Suppressor macrophage treated with lipopolysaccharide for 4 hours (primary cell): ENCODE measurements at places on chromosomes 1 and 21.

DNA sequence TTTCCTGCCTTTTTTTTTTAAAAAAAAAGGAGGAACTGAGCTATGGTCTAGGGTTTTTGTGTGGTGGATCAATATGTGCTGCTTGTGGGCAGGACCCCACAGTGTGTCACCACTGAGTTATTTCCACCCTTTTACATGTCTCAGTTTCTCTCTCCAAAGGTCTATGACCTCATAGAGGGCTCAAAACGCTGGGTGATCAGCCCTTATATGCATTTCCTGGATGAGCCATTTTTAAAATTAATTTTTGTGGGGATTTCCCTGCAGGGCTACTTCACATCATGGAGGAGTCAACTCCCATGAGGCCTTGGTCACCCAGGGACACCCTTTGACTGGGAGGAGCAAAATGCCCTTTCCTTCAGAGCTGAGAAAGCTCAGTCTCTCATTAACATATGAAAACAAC is 20.7 kb upstream of the HAO2 start:
- peak; percentile 62 for DNase-seq

DNA sequence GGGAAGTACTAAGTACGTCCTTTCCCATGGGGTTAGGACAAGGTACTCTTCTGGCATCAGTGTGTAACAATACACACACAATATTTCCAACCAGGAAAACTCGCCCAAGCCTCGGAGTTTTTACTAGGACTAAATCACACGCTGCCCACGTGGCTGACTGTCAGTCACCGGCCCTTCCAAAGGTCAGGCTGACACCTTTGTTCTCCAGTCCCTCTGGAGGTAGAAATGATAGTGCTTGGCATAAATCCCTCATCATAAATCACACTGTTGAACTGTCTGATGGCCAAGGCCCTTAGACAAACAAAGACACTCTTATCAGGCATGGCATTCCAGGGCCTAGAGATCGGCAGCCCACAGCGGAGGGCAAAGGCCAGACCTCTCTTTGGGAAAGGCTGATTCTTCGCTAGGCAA is 16.9 kb upstream of the SLAMF9 start:
- no peak for DNase-seq

- no peak for DNase-seq
Measured at GRCh38 chr1:36172017-36172747, 16.2 kb downstream of the MAP7D1 start.

GRCh38 chr1:151613282-151613780 is 1.5 kb downstream of the SNX27 start:
- no peak for DNase-seq

- peak; percentile 83 for DNase-seq
Measured at GRCh38 chr1:212482637-212483441, 50.1 kb downstream of the NENF start.

- DNase-seq = no peak
Measured at GRCh38 chr1:197604302-197604701, 171.0 kb downstream of the DENND1B start.

DNA sequence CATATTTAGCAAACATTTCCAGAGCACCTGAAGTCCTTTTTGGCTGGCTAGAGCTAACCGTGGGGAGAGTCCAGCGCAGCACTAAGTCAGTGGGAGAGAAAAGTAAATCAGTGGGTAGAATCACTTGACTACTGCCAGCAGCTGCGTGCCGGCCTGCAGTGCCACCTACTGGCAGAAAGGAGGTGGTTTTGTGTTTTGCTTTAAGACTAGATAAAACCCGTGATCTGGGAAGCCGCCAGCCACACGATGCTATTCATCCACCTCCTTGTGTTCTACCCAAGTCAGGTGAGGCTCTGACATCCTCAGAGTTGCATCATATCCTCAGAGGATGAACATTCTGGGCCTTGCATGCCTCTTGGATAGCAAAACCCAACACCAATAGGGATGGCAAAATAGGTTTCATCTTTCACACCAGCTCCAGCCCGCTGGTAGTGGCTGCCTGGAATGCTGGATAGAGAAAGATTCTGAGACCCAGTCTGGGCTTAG is 14.1 kb upstream of the HEYL start:
- peak; percentile 80 for DNase-seq

DNA sequence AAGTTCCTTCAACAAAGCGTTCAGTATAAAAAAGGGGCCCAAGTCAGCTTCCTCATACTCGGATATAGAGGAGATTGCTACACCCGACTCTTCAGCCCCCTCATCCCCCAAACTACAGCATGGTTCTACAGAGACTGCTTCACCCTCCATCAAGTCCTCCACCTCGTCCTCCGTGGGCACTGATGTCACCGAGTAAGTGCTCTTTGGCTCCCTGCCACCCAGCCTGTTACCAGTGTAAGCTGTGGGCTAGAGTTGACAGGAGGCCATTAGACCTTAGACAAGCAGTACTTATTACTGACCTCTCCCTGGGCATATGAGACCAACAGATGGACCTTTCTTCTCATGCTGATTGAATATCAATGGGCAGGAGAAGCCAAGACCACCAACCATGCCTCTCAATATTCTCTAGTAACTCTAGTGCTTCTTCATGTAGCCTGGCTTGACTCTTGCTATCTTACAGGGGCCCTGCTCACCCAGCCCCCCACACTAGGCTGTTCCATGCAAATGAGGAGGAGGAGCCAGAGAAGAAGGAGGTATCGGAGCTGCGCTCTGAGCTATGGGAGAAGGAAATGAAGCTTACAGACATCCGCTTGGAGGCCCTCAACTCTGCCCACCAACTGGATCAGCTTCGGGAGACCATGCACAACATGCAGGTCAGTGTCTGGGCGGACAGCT is 20.9 kb upstream of the IPO9 start:
- no peak for DNase-seq

DNA sequence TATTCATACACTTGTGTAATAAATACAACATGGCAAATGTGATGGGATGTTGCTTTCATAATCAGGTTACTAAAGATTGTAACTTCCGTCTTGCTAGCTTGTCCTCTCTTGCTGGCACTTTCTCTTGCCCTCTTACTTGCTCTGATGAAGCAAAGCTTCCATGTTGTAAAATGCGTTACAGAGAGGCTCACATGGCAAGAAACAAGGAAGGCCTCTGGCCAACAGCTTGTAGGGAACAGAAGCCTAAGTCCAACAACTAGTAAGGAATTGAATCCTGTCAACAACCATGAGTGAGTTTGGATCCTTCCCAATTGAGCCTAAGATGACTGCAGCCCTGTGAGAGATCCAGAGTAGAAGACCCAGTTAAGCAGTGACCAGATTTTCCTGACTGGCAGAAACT is 15.4 kb downstream of the TMED5 start:
- DNase-seq = peak; percentile 25

GRCh38 chr1:54163051-54163450 is 10.3 kb upstream of the CDCP2 start:
- no peak for DNase-seq

DNA sequence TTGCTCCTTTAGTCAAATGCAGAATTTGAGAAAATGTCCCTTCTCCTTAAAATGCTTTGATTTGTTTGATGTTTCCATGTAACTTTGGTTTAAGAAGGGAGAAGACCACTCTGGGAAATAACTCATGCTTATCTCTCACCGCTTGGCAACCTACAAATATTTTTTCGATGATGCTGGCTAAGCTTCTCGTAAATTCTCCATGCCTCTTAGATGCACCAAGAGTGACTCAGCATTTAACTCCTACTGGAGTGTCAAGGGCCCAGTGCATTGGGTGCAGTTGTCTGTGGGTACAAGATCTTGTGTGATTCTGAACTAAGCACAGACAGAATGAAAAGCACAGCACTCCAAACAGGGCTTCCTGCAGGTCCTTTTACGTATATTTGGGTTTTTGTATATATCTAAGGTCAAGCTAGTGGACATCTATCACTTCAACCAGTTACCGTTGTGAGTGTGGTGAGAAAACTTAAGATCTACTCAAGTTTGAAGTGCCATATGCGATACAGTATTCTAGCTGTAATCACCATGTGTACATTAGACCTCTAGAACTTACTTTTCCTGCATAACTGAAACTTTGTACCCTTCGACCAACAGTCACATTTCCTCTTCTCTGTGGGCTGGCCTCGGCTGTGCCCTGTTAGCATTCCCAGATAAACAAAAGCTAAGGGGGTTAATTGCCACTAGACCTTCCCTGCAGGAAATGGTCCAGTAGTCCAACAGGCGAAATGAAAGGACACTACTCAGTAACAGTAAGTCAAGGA is 55.8 kb downstream of the COL18A1 start:
- no peak for DNase-seq

DNA sequence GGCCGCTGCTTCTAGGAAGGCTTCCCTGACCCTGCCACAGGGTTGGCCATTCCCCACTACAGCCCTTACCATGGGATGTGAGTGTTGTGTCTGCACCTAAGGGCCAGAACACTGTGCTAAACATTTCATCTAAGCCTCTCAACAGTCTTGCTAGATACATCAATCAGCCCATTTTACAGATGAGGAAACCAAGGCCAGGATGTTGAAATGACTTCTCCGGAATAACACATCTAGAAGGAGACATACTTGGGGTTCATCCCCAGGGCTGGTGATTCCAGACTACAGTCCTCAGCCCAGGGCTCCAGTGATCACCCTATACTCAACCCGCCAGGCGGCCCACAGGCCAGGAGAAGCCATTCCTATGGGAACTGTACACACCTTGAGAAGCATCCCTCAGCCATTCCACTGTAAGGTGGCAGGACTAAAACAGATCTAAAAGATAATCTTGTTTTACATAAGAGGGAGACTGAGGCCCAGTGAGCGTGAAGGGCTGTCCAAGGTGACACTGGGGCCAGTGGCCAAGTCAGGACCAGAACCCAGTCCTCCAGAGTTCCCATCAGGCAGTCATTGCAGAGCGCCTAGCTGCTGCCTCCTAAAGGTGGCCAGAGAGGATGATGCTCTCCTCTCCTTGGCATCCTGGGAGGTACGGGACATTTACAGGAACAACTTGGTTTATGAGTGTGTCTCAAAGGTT is 119.5 kb downstream of the GLIS1 start:
- no peak for DNase-seq

DNA sequence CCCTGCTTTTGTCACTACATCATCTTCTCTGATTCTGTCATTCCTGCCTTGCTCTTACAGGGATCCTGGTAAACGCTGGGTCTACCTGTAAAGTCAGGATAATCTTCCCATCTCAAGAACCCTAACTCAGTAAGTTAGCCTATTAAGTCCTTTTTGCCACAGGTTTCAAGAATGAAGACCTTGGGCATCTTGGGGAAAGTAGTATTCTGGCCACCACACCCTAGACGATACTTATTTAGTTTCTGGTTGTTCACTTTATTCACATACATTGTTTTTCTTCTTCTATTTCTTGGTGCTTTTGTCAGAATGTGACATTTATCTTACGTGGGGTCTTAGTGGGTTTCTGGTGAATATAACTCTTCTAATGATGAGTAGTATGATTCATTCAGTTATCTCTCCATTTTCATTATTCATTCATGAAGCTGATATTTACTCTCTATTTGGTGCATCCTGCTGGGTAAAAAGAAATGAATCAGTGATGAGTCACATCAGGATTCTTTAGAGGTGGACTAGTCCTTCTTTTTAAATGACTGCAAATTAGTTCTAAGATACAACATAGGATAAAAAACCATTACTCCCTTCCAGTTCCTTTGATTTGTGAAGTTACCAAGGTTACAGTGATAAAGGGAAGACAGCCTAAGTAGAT is 514.4 kb upstream of the B3GALT2 start:
- DNase-seq = no peak

DNA sequence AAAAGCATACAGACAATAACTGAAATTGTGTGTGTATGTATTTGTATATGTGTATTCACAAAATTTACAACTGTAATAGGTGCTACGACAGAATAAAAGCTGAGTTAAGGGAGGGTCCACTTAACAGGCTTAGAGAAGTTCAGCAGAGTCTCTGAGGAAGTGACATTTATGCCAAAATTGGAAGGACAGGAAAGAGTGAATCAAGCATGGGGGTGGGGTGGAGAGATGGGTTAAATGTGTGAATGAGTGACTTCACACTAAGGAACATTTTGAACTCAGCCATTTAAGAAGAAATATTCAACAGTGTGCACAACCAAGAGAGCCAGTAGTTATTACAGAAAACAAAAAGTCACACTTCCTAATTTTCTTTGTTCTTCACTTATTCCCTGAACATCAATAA is 53.8 kb upstream of the RGS1 start:
- DNase-seq = peak; percentile 65

DNA sequence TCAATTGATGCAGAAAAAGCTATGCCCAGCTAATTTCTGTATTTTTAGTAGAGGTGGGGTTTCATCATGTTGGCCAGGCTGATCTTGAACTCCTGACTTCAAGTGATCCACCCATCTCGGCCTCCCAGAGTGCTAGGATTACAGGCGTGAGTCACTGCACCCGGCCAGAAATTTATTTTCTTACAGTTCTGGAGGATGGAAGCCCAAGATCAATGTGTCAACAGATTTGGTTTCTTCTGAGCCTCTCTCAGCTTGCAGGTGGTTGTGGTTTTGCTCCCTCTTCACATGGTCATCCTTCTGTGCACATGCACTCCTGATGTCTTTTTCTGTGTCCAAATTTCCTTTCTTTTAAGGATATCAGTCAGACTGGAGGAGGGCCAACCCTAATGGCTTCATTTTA is 35.6 kb downstream of the SHCBP1L start:
- no peak for DNase-seq

- no peak for DNase-seq
Measured at GRCh38 chr1:228478912-228479711, 8.1 kb upstream of the RNF187 start.

DNA sequence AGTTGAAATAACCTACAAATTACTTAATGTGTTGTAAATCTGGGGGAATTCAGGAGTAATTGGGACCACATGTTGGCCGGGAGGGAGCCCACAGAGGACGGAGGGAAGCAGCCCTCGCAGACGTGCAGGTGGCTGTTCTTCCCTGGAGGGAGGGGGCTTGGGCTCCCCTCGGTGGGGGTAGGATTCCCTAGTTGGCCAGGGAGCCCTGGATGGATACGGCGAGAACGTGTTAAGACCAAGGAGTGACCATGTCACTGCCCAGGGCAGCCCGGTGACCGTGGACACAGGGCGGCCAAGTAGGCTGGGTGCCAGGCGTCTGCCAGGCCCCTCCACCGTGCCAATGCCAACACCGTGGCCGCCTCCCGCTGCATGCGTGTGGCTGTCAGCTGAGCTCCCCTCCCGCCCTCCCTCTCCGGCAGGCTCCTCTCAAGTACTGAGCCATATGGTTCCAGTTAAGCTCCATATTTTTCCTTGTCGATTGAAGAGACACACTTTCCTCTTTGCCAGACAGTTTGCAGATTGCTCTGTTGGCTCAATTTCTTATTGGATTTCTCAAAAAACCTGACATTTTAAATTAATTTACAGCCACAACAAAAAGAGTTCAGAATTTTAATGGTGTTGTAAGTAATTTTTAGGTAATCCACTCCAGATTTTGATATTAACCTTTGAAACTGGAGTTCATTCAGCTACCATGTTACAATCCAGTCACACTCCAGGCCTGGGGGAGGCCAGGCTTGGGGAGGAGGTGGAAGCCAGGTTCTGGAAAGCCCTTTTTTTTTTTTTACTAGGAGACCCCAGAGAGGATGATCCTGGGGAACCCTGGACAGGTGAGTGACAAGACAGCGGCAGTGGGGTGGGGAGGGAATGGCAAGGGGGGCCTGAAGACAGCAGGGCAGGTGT is 71.2 kb downstream of the CASZ1 start:
- DNase-seq = no peak

- DNase-seq = peak; percentile 4
Measured at GRCh38 chr1:238955934-238956333, 430.4 kb upstream of the CHRM3 start.

- DNase-seq = no peak
Measured at GRCh38 chr1:65440322-65440900, 19.9 kb downstream of the LEPR start.

- DNase-seq = no peak
Measured at GRCh38 chr1:116793357-116793935, 39.2 kb downstream of the CD2 start.

GRCh38 chr1:70685300-70686286 is 274.5 kb downstream of the CTH start:
- peak; percentile 78 for DNase-seq

GRCh38 chr1:186078245-186078644 is 296.8 kb downstream of the TPR start:
- no peak for DNase-seq
